ENCODE measurements at places on chromosomes 7 and 10.

- DNase-seq = no peak
- H3K36me3 ChIP-seq = peaks cover 6% of the 10 kb centered on the region
- H3K27ac ChIP-seq = no peak overlapping the region
- H3K4me3 ChIP-seq = no peak overlapping the region
Observed at GRCh38 chr7:43703573-43703972, 25.8 kb downstream of the COA1 start.

GRCh38 chr7:41139789-41140188 is 563.1 kb downstream of the INHBA start:
- H3K36me3 ChIP-seq = no peaks in the 10 kb centered on the region
- no peak overlapping the region for H3K27ac ChIP-seq
- no peaks in the 10 kb centered on the region for H3K27me3 ChIP-seq
- no peaks in the 10 kb centered on the region for H3K4me1 ChIP-seq
- no peak for DNase-seq

GRCh38 chr10:130637089-130637676 is 501.0 kb downstream of the GLRX3 start:
- H3K4me3 ChIP-seq = no peak overlapping the region
- no peak overlapping the region for H3K27ac ChIP-seq
- no peaks in the 10 kb centered on the region for H3K36me3 ChIP-seq
- peaks cover 11% of the 10 kb centered on the region for H3K27me3 ChIP-seq
- DNase-seq = no peak

DNA sequence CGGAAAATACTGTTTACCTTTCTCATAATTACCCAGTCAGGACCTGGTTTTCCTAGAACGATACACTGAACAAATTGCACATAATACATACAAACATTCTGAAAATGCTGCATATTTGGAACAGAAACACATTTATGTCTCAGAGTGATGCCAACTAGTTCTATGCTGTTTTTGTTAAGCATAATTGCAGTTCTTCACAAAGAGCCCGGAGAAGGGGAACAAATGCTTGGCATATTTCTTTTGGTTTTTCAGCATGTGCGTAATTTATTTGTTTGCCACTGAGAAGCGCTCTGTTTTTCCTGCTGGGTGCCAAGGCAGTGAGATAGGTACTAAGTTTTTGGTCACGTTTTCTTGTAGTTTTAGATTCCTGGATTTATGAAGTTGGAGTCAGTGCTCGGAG is 181.0 kb upstream of the MDFIC start:
- no peak for DNase-seq
- no peaks in the 10 kb centered on the region for H3K4me1 ChIP-seq
- H3K4me3 ChIP-seq = no peak overlapping the region
- H3K27me3 ChIP-seq = peaks cover 9% of the 10 kb centered on the region

GRCh38 chr7:73742753-73743641 is 4.4 kb upstream of the ABHD11 start:
- no peak overlapping the region for H3K4me3 ChIP-seq
- peak overlapping the region; percentile 38 for H3K27ac ChIP-seq
- DNase-seq = no peak
- peaks cover 11% of the 10 kb centered on the region for H3K4me1 ChIP-seq
- peaks cover 5% of the 10 kb centered on the region for H3K36me3 ChIP-seq
- H3K27me3 ChIP-seq = no peaks in the 10 kb centered on the region

GRCh38 chr7:132424821-132425724 is 151.2 kb downstream of the PLXNA4 start:
- H3K27ac ChIP-seq = peak overlapping the region; percentile 19
- no peaks in the 10 kb centered on the region for H3K27me3 ChIP-seq
- no peaks in the 10 kb centered on the region for H3K36me3 ChIP-seq
- H3K4me3 ChIP-seq = no peak overlapping the region
